Activated naive CD8-positive, alpha-beta T cell treated with anti-CD3 and anti-CD28 coated beads, Interleukin-2, amount 50 U/mL, for 16 hours (primary cell): ENCODE measurements at places on chromosomes 3 and 15.

DNA sequence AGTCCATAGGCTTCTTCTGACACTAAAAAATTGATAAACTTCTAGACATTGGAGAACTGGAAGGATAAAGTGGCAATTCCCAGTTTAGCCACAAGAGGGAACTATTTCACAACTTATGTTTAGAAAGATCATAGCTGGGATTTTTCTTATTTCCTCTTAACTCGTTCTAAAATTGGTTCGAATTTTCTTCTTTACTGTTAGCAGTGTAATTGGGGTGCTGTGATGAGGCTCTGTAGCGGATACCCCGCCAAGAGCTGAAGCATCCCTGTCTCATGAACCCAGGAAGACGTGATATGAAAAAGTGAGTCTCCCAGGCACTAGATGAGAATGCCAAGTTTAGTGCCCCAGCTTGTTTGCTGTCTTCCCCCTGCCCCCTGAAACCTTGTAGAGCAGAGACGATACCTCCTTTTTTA is 85.1 kb downstream of the PDCD6IP start:
- no peak for DNase-seq

DNA sequence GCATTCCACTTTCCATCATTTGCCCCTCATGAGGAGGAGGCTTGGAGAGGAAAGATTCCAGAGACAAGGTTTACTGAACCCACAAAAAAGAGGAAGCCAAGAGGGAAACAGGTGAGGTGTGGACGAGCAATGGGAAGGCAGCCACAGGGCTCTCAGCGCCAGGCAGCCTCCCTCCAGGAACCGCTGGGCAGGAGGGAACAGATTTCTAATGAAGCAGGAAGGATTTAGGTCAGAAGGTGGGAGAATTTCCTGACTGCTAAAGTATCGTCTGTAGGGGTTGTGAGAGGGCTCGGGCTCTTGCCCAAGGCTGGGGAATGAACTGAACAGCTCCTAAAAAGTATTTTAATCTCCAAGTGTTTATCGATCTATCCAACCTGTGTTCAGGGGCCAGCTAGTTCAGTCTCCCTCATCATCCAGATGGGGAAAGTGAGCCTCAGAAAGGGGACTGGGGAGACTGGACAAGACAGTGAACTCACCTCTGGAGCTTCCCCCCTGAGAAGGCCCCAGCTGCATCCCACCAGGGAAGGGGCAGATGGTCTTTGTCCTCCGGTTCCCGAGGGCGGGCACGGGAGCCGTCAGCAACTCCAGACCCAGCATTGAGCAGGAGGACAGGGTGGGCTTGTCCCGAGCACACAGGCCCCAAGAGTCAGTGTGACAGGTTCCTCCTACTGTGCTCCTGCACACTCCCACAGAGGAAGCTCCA is 10.5 kb downstream of the LOXL1 start:
- DNase-seq: no peak

DNA sequence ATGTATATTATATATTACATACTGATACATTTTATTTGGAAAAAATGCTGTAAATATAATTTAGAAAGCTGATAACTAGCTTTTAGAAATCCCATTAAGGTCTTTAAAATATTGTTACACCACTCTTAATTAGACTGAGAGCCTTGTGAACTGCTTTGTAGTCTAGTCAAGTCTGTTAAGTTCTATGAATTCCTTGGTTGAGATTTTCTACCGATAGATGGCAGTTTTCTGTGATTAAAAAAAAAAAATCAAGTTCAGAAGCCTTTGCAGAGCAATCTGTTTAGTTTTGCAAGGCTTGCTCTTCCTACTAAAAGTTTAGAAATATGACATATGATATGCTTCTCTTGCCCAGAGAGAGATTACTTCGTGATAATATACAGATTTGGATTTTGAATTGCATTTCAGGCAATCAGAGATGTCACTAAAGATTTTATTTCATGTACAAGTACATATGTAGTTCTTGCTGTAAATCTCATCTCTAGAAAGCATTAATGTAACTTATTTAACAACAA is 60.4 kb upstream of the SLITRK3 start:
- DNase-seq: no peak

DNA sequence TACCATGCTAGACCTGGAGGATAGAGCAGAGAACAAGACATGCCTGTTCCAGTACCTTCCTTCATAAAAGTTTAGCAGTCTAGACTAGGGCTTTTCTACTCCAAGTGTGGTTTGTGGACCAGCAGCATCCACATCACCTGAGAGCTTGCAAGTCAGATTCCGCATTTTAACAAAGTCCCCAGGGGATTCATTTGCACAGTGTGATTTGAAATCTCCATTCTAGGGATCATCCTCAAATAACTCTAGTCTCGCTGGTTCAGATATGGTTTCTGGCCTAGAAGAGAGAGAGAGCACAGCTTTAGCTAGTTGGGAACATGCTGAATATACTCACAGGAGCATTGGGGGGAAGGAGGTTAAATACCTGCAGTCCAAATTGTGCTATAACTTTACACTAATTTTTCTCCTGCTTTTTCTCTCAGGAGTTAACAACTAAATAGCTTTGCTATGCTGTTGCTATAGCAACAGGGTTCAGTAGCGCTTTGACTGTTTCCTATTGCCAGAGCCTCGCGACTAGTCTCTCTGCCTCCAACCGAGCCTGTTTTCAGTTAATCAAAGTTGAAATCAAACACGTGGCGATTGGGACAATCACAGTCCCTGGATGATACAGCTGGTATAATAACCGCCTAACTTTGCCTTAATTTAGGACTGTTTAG is 64.0 kb upstream of the RASGRF1 start:
- DNase-seq: no peak

DNA sequence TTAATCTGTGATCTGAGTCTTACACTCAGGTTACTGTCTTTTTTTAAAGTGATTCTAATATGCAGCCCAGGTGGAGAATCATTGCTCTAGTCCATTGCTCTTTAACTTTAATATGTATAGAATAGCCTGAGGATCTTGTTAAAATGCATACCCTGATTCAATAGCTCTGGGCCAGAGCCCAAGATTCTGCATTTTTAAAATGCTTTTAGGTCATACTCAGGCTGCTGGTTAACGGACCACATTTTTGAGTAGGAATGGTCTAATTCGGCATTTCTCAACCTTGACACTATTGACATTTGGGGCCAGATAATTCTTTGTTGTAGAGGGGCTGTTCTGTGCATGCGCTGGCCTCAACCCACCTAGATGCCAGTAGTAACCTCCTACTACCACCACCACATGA is 20.9 kb upstream of the FSTL1 start:
- DNase-seq: no peak

GRCh38 chr3:143771939-143772338 is 76.3 kb downstream of the SLC9A9 start:
- DNase-seq: no peak

- DNase-seq: no peak
Measured at GRCh38 chr3:41198526-41198925, 779 bp upstream of the CTNNB1 start.

- DNase-seq: no peak
Measured at GRCh38 chr15:45670511-45670910, 35.7 kb downstream of the SQOR start.

- no peak for DNase-seq
Measured at GRCh38 chr3:150202711-150203110, 205.4 kb upstream of the TSC22D2 start.

DNA sequence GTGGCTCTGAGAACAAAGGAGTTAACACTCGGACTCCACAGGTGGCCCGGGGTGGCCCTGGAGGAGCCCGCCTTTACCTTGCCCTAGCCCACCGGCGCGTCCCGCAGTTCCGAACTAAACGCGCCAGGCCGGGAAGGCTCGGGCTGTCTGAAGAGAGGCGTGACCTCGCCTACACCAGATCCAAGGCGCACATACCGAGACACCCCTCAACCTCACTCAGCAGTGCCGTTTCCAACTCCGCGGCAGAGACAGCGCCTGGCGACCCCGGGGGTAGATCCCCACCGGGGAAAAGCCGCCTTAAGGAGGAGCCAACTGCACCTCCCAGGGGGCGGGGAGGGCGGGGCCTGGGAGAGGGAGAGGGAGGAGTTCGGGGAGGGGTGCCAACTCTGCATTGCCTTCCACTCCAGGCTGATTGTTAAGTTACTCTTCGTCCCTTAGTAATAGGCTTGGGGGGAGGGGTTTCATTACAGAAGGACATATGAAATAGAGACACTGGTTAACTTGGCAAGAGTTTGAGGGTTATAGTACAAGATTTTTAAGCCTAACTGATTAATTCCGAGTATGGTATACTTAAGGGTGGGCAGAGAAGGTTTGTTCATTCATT is at the start of gene DLG1:
Gene DLG1, minus strand, starts transcription at position 272 of the 604 bp plus-strand sequence. CDS start 1,408 bp downstream, outside the sequence.
- peak; percentile 73 for DNase-seq

GRCh38 chr15:52436981-52437380 is 91.7 kb downstream of the MYO5A start:
- no peak for DNase-seq
